ENCODE measurements at places on chromosomes 5 and 9.

DNA sequence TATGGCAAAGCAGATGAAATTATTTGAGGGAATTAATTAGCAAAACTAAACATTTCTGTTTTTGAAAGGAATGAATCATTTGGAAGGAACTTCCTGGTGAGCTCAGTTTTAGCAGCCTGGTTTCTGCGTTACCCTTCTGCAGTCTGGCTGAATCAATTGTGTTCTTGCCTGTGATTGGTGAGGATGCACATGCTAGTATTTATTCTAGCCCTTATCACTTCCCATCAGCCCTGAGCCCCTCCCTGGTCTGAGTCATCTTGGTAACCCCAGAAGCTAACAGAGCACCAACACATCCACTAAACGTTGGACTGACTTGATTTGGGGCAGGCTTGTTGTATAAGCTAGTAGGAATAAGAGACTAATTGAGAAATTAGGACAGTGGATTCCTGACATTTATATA is 6.6 kb downstream of the TJP2 start:
- DNase-seq: peak; percentile 96

DNA sequence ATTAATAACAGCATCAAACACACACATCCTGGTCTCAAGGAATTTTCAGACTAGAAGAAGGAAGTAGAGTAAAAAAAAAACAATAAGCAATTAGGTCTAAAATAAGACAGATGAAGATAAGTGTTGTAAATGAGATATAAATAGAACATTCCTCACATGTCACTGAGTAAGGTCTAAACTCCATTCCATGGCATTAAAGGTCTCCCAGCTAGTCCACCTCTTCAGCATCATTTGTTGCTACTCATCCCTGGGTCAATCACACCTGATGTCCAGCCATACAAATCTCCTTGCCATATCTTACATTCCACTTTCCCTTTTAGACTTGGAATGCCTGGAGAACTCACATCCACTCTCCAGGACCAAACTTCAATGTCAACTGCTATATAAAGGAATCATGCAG is 214.1 kb upstream of the KLF4 start:
- DNase-seq: no peak

- no peak for DNase-seq
These were observed 18.8 kb upstream of the ENHO start for GRCh38 chr9:34541540-34541939.

DNA sequence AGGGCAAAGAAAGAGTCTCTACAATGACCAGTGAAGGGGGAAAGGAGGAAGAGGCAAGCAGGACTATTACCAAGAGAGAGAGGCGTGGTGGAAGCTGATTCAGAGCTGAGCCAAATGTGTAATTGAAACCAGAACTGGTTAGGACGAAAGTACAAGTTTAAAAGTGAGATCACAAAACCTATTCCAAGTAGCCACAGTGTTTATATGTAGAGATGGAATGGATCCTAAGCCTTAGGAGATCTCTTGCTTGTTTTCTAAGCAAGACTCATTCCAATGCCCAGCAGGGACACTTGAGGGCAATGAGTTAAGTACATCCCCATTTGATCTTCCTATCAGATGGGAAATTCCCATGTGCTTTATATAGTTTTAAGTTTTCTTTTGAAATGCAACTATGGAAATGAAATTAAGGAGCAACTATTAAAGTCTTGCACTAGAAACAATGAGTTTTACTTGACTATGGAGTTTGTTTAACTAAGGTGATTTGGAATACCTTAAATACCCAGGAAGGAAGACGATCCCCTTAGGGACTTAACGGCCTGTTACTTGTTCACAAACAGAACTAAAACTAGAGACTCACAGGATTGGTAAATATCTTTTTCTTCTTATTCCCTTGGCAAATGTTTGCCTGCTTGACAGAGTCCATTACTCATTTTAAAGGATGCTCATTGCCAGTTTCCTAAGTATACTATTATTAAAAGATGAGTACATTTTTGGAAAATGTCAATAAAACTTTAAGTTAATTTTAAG is 51.1 kb upstream of the SNX2 start:
- peak; percentile 71 for DNase-seq

GRCh38 chr5:138985683-138986082 is 110.5 kb upstream of the LRRTM2 start:
- no peak for DNase-seq

- DNase-seq: no peak
These were observed 89.5 kb downstream of the ARSB start for GRCh38 chr5:78895616-78896015.

GRCh38 chr9:131656356-131657036 is 83.4 kb downstream of the RAPGEF1 start:
- no peak for DNase-seq

GRCh38 chr5:72434781-72435437 is 72.3 kb downstream of the ZNF366 start:
- no peak for DNase-seq

DNA sequence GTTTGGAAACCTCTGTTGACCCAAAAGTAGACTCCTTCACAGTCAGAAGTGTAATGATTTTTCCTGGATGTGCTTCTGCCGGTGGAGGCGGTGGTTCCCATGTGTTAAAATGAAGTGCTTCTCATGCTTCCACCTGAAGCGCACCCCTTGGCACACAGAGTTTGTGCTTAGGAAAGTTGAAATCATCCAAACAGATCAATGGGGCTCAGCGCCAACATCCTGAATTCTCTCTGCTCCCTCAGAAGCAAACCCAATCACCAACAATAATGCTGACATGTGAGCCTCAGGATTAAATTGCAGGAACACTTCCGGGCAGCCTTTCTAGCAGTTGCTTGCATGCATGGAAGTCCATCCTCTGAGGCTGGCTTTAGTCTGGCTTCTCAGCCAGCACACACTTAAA is 71.0 kb downstream of the MED10 start:
- no peak for DNase-seq

DNA sequence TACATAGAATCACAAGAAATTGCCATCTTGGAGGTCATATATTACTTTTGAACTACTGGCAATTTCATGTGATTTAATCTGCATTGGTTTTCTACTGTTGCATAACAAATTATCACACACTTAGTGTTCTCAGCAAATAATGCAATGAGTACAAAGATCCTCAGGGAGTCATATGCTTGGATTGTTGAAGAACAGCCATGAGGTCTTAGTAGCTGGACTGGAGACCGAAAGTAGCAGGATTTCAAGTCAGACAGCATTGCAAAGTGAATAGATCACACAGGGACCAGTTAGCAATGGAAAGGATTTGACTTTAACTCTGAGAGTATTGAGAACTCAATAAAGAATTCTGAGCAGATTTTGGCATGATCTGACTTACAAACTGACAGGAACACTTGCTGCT is 32.2 kb upstream of the FRMD3 start:
- DNase-seq: no peak

- DNase-seq: no peak
These were observed 161.7 kb upstream of the MVB12B start for GRCh38 chr9:126164796-126165525.

DNA sequence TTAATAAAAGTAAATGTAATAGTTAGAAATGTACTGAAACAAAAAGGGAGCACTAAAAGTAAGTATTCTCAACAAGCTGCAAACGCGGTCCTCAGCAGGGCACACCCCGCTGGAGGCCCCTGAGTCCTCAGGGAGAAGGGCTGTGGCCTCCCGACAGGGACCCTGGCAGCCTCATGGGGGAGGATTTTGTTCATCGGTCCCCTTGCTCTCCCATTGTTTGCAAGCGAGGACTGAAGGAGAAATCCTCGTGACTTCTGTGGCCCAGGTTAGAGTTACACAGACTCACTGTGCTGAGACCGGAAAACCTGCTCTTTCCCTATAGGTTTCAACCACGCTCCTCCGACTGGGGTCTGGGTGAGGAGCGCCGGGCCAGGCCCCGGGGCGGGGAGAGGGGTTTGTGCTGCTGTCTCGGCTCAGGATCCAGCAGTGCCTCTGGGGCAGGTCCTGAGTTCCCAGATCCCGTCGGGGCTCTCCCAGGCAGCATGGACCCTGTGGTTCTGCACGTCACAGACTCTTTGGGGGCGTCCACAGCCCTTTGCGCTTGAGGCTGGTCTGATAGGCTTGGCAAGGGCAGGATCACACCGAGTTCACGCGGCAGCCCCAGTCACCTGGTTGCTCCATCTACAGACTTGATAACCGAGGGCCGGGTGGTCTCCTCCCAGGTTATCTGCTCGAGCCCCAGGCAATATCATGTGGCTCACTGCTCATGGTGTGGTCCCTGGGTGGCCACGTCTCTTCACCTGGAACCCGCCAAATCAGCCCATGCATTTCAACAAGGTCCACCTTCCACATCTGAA is 38.8 kb downstream of the MRPL36 start:
- DNase-seq: no peak
